ENCODE measurements at places on chromosomes 4 and X.

GRCh38 chrX:45731448-45731847 lies 530.8 kb upstream of the DIPK2B start:
- no peak for DNase-seq

- DNase-seq, result peak; percentile 18
These were observed 136.6 kb downstream of the STAG2 start for GRCh38 chrX:124098089-124098488.

DNA sequence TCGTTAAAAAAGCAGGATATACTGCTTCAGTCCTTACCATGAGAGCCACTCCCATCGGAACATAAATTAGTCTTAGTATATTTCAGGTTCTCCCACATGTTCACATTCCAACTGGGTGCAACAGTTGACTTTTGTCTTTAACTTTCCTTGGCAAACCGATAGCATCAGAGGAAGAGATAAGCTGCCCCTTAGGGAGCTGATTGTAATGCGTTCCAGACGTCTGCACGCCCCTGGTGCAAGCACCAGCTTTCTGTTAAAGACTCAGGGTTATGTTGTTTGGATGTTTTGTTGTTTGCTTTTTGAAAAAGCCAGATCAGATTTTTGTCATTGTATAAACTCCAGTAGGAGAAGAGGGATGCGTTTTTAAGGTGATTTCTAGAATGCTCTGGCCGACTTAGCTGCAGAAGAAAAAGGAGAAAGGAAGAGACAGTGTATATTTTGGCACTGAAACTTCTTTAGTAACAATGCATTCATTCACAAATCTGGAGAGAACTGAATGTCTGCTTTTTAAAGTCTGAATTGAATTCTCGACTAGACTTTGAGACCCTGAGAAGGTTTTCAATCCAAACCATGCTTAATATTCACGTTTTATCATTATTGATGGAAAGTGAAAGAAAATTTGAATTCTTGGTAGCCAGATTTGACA lies 160.9 kb downstream of the CBR4 start:
- DNase-seq, result peak; percentile 60

DNA sequence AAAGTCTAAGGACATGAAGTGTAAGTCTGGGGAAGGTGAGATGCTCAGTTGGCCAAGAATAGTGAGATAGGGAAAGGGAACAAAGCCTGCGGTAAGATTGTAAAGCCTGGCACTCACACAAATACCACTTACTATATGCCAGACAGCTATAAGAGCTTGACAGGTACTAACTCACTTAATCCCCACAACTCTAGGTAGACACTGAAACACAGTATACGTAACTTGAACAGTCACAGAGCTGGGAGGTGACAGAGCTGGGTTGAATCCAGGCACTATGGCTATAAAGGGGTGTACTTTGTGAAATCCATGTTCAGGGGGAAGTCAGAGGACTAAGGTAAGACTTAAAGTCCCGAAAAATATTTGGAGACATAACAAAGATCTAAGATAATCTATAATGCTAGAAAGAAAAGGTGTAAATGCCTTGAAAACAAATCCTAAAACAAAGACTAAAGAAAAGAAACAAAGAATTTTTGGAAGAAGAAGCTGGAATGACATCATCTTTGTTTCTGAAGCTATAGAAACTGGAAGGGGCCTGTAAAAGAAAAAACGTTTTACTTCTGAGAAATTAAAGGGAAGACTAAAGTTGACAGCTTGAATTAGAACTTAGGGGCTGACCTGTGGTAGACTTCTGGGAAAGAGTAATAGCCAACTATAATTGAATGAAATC lies 172.5 kb downstream of the PPP3CA start:
- no peak for DNase-seq

DNA sequence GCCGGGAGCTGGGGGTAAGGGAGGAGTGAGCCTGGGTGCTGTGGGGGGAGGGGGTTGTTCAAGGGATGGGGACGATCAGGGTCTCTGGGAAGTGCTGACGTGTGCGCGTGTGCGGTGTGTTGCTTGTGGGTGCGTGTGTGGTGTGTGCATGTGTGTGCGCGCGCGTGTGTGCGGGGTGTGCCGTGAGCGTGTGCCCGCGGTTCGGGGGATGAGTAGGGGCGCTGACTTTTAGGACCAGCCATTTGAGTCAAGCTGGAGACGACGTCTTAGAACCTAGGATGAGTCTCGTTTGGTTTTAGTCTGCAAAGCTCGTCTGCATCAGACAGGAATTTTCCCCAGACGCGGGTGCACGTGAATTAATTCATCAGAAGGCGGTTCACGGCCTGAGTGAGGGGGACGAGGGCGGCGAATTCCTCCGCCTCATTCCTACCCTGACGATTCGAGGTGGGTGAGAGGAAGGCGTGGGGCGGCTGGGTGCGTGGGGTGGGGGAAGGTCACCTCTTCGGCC lies 950 bp upstream of the TMEM271 start:
- no peak for DNase-seq

DNA sequence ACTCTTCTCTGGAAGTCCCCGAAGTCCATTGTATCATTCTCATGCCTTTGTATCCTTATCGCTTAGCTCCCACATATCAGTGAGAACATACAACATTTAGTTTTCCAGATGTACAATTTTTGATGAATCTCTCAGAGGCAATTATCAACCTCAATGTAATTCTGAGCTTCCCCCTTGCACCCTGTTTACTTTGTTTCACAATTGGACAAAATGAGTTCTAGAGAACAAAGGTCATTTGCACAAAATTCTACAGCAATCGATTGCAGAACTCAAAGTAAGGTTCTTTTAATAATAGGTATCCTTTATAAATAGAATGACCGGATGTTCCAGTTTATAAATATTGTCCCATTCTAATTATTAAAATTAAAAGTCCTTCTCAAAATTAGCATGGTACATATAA lies 79.3 kb downstream of the SLC16A2 start:
- no peak for DNase-seq

Data from fibroblast of skin of right biceps (primary cell).